Dermis blood vessel endothelial cell (primary cell): ENCODE measurements at places on chromosomes 6 and 20.

DNA sequence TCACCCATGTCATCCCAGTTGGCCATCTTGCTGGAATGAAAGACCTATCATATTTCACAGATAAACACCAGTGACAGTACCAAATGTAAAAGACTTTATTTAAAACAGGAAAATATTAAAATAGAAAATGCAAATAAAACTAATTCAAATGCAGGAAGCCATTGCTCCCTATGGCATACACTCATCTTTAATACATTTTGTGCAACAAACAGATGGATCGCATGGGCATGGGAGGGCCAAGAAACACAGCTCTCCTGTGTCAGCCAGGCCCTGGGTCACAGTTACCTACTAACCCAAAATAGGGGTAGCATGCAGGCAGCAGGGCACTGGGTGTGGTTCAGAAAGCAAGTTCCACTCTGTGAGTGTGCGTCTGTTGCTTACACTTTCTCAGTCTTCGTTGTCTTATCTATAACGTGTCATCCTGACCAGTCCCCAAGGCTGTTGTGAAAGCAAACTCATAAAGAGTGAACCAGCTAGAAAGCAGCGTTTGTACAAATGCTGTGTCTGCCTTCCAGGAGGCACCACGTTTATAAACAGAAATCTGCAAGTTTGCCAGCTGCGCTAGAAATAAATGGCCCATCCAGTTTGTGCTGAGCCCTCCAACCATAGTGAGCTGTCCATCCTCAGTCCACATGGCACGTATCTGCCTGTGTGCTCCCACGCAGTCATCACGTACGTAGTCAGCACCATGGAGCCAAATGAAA, 180.5 kb downstream of the SYNDIG1 start:
- DNase-seq: no peak

DNA sequence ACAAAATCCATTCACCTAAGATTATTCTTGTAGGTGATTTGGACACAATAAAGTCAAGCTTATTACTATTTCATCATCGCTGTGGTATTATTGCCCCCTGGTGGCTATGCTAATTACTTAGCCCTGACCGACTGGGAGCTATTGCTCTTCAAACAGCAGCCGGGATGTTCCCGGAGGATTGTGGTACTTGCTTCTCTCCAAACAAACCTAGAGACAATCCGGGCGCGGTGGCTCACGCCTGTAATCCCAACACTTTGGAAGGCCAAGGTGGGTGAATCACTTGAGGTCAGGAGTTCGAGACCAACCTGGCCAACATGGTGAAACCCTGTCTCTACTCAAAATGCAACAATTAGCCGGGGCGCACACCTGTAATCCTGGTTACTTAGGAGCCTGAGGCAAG, 15.4 kb upstream of the STMND1 start:
- DNase-seq: peak; percentile 82

DNA sequence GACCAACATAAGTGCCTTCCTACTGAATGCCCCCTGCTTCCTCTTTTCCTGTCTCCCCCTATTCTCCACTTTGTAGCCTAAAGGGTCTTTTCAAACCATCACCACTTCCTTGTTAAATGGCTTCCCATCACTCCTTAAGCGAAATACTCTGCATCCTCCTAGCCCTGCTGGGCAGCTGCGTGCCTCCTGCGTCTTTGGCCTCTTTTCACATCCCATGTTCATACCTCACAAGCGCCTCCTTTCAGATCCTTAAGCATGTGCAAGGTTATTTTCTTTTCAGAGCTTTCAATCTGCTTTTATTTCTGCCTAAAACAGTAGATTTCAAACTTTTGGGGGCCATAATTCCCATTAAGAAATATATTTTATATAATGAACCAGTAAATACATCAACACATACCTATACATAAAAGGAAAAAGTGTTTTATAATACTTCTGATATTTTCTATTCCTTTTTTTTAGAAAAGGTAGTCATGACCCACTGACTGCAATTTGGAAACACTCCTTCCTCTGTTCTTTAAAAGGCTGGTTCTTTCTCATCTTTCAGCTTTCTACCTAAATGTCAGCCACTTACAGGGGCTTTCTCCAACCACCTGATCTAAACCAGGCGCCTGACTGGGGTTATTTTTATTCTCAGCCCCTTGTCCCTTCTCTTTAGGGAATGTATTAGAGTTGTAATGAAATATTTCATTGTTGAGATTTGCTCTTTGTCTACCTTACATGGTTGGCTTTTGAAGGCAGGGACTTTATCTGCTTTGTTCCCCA, 84.1 kb downstream of the PRDM1 start:
- DNase-seq: no peak

DNA sequence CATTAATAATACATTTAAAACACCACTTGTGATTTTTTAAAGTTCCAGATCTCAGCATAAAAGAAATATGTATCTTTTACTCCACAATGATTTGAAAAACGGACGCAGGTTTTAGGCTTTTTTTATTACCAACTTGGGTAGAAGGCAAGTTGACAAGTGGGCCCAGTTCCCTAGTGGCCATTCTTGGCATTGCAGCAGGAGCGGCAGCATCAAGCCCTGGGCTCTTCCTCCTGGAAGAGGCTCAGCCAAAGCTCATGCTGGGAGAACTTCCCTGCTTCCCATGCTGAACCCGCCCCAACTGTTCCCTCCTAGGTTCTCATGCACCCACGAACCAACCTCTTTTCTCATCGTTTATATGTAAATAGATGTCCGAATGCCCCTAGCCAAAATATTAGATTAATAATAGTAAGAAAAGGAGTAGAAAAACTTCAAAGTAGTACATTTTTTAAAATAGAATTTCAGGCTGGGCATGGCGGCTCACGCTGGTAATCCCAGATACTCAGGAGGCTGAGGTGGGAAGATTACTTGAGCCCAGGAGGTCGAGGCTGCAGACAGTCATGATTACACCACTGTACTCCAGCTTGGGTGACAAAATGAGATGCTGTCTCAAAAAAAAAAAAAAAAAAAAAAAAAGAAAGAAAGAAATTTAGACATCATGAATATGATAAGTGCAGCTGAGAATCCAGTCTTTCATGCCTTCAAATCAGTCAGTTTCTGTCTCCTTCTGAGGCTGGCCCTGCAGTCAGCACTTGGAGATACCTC, 18.2 kb upstream of the MYB start:
- DNase-seq: peak; percentile 58

- peak; percentile 31 for DNase-seq
Measured at GRCh38 chr20:25389858-25390537, 637 bp downstream of the ABHD12 start.

- DNase-seq: no peak
Measured at GRCh38 chr20:19435821-19436220, 223.4 kb downstream of the SLC24A3 start.
